ENCODE measurements at places on chromosomes 3 and 15.

- no peak for DNase-seq
Observed at GRCh38 chr3:11076711-11077110, 77.6 kb upstream of the HRH1 start.

- DNase-seq: no peak
Observed at GRCh38 chr3:163809540-163809993, 1268.7 kb downstream of the SI start.

DNA sequence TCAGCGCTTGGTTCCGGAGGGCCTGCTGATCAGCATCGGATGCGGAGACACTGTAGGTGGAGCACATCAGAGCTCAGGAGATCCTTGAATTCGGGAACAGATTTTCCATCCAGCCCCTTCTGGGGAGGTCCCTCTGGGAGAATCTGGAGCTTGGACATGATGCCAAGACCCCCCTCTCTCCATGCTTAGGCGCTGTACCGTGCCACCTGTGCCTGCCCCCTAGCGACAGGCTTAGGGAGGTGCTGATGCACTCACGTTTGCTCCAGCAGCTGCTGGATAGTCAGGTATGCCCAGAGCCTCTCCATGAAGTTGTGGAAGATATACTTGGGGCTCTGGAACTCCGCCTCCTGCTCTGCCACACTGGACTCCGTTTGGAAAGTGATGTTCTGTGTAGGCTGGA, 9.7 kb downstream of the ITIH4 start:
- DNase-seq: peak; percentile 48

GRCh38 chr3:70646635-70647034, 334.2 kb upstream of the MDFIC2 start:
- DNase-seq: no peak

DNA sequence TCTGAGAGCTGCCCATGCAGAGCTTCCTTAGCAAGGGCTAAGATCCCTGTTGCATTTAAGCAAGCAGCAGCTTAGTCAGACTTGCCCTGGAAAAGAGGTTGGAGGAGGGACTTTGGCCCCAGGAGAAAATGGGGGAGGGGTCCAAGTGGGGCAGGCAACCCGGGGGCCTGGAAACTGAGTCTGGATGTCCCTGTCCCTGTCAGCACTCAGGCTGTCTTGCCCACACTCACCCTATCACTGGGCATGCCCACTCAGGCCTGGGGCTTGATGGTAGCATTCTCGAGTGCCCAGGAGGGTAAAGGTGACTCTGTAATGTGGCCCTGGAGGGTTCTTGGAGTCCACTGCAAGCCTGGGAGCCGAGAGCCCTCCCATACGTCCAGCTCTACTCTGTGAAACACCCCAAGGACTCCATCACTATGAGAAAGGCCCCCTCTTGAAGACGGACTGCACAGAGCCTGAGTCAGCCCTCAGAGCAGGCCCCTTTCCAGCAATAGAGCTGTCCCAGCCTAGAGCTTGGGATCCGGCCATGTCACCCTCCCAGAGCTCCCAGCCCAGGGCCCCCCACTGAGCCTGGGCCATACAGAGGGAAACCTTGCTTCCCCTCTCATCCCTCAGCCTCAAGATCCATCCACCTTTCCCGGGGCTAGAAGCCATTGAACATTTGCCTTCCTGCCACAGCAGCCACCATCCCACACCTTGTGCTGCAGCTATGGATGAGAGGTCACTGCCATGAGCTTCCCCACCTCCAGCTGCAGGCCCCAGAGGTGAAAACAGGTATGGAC, 13.4 kb downstream of the MYL3 start:
- no peak for DNase-seq

DNA sequence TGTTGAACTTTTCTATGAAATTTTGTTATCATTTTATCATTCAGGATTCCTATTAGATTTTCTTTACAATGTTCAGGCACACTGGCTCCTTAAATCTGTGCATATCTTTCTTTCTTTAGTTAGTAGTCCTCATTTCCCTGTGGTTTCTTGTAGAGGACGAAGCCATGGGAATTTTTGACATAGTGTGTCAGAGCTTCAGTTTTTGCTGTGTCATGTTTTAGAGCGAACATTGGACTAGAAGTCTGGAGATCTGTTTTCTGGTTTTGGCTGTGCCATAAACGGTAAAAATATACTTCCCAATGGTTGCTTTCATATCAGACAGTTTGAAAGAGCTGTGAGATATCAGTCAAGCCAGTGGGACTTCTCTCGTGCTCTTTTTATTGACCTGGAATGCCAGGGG, 105.2 kb downstream of the CHCHD4 start:
- no peak for DNase-seq

Data from cardiac muscle cell (in vitro differentiated cells and primary cell).